ENCODE measurements at places on chromosomes 11 and 22. TPM values are rescaled to one million over a fixed set of nuclear protein-coding genes. Genes with fewer than 3 reads are reported as not detected.

C11orf42 gene
- not detected for total RNA-seq

MPEG1 gene
- 187 TPM for total RNA-seq

- DNase-seq = no peak
These were observed 25.5 kb downstream of the PTPRJ start for GRCh38 chr11:48005831-48006270.

LMO1 gene
- not detected for total RNA-seq

WBP2NL gene
- 3.2 TPM for total RNA-seq

DNA sequence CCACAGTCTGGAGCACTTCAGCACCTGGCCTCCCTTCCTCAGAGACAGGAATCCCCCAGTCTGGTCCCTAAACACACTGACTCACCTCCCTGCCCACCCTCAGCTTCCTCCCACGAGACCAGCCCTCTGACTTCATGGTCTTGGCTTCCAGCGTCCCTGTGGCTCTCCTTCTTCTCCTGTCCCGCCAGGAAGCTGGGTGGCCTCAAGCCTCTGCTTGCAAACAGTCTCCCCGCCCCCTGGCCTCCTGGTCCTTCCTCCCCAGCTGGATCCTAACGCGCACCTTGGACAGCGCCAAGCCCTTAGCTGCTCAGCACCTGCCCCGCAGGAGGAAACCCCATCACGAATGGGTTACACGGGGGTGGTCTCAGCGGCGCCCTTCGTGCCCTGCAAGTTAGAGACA lies 4.5 kb downstream of the NCF4 start:
- no peak for DNase-seq

DNA sequence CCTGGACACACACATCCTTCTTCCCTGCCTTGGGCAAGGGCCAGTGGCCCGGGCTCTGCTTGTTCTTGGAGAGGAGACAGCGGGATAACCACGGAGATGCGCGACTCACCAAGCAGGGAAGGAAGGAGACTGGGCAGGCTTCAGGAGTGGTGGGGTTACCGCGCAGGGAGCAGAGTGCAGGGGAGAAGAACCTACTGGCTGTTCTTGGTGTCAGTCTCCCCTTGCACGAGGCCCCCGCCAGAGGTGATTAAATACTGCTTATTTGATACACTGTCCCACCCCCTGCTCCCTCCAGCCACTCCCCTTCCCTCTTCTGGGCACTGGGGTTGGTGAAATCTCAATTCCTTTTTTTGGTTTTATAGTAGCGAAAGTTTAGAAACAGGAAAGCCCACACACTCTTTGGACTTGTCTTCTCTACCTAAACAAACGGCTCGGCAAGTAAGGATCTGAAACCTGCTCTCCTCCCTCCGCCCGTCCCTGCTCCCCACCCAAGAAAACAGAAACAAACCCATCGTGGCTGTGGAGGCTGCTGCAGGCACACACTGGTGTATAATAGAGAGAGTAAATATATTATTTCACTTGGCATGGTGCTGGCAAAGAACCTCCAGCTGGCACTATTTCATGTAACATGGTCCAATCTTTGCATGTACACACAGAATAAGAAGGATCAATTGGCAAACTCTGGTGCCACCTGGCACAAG lies 10.8 kb downstream of the LARGE2 start:
- DNase-seq = no peak

DNA sequence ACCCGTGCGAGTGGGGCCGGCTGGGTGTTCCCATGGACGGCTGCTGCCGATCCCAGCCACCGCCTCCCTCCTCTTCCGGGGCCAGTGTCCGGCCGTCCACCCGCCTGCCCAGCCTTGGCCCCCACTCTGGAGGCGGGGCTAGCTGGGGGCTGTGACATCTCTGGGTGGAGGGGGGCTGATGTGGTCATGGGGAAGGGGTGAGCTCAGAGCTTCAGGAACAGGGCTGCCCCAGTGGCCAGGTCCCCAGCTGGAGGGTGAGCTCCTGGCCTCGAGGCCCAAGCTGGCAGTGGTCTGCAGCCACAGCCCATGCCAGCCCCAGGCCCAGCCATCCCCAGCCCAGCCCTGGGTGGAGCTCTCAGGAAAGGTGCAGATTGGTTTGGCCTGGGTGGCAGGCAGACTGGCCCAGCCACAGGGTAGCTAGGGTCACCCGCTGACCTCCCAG lies 2.7 kb downstream of the INS start:
- no peak for DNase-seq

- no peak for DNase-seq
These were observed 9.7 kb downstream of the PMM1 start for GRCh38 chr22:41579997-41580355.

KDM4E gene
- not detected for total RNA-seq

GRCh38 chr11:16404781-16405285 lies 48.5 kb upstream of the SOX6 start:
- no peak for DNase-seq

KCNE3 gene
- 0.27 TPM for total RNA-seq

GRCh38 chr11:113908098-113908497 lies 3.5 kb downstream of the HTR3B start:
- no peak for DNase-seq

LRP5 gene
- total RNA-seq = 2.3 TPM

DNA sequence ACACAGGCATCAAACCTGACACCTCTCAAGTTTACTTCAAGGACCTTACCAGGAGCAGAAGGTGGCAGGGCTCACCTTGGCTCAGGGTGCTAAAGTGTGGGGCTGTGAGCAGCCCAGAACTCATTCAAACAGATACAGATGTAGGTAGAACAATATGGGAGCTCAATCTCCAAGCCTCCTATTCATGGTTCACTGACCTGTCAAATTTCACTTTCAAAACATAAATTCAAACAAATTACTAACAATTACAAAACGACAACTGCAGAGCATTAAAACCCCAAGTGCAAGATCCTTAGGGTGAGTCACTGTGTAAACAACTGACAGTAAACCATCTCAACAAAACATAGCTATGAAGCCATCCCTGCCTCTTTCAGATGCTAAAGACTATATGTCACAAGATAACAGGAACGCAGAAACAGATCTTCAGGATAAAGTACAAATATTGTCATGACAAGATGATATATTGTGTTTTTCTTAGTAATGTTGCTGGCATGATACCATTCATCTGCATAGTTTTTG lies 303.5 kb upstream of the ANO3 start:
- no peak for DNase-seq

MRGPRE gene
- not detected for total RNA-seq

GRCh38 chr22:40676644-40677043 lies 2.6 kb upstream of the MCHR1 start:
- no peak for DNase-seq

- DNase-seq = no peak
These were observed 10.7 kb downstream of the PCSK7 start for GRCh38 chr11:117220999-117221774.

DNA sequence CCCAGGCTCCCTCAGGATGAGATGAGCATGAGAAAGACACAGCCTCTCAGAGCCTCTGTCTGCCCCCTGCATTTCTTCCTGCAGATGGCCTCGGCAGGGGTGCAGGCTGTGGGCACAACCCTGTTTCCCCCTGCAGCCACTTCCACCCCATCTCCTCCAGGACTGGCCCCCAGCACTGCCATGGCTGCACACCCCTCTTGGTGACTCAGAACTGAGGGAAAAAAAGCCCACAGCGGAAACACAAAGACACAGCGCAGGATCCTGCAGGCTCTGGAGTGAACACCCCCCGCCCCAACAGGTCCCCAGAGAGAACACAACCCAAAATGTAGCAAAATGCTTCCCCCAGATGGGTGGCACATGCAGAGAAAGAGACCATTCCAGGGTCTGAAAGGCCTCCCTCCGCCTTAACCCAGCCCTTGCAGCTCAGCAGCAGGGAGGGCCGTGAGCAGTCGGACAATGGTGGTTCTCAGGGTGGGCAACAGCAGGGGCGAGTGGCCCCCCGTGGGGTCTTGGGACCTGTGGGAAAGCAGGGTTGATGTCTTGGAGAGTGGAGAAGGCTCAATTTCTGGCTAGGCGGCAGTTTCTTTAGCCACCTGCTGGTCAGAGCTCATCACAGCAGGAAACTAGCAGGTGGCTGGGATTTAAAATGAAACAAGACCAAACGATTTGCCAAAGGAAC lies 8.0 kb downstream of the TUBGCP6 start:
- no peak for DNase-seq

DNA sequence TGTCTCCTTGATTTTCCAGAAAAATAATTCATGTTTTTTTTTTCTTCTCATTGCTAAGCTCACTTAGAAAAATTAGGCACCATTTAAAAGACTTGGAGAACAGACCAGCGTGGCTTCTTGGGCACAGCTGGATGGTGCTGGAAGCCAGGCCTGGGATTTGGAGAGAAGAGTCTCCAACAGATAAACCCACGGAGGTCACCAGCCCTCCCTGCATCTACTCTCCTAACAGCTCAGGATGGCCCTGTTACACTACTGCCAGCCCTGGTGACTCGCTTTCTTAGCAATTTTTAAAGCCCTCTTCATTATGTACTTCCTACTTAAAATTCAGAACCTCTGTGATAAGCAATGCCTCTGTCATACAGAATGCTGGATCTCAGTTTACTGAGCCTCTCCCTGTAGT lies 1.7 kb downstream of the PTH start:
- no peak for DNase-seq

GRCh38 chr11:64799623-64800302 lies 3.3 kb downstream of the MAP4K2 start:
- no peak for DNase-seq
